Activated naive CD4-positive, alpha-beta T cell treated with anti-CD3 and anti-CD28 coated beads for 36 hours (primary cell): ENCODE measurements at places on chromosomes 11 and 22.
A peak's percentile ranks its signal among the peaks of the same experiment; 100 is the strongest.

DNA sequence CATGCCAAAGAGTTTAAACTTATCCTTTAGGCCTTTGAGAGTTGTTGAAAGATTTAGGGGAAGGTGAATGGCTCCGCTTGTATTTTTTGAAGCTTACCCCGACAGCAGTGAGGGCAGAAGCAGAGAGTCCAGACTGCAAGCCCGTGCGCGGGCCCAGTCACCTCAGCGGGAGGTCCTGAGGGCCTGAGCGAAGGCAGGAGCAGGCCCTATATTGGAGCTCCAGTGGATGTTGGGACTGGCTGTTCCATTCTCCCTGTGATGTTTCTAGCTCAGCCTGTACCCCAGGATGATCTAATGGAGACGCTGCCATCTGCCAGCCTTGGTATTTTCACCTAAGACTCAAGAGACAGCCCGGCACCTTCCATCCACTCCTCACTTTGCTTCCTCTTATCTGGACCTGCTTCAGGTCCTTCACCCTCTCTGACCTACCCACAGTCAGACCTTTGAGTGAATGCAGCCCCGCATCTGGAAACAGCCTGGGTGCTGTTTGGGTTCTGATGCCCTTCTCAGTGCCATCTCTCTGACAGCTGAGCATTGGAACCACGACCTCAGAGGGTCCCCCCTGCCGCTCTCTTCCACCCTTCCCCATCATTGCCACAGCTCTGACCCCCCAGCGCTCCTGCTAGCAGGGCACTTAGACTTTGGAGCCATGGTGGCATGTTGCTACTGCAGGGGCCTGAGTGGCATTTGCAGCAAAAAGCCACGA, 628.2 kb upstream of the CADM1 start:
- DNase-seq, result no peak

DNA sequence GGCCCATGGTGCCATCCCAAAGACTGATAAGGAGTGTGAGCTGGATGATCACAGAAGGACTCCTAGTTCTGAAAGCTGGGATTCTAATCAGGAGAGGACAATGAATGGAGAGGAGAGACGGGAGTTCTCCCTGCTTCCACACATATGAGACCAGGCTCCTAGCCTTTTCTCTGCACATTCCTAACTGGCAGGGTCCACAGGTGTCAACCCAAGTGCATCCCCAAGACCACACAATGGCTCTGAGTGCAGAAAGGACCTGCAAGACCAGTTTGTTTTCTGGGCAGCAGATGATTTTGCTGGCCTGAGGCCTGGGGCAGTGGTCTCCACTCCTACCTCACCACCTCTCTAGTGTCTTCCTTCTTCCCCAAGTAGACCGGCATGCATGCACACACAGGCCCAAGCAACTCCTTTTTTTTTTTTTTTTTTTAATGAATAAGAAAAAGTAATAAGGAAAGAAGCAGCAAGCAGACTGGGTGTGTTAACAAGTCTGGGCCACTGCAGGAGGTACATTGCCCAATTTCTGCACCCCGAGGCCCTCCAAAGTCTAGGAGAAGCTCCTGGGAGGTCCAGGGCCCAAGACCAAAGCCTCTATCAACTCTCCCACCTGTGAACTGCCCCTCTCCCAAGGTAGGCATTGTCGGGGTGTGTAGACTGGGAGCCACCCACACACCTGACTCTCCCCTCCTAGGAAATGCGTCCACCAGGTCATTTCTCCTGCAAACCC, 1.2 kb upstream of the TSKU start:
- no peak for DNase-seq

DNA sequence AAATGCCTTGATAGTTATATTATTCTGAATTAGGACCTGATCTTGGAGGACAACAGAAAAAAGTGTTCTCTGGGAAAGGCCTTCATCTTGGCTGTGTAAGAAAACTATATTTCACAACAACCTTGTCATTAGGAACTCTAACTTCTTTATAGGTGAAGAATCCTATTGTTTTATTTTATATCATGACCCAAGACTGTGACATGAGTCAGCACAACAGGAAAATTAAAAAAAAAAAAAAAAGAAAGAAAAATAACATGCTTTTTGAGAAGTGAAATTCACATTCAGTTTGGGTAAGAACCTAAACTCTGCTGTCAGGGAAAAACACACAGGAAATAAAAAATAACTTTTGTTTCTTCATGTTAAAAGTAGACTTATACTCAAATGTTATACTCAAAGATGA, 11.7 kb upstream of the FOLR2 start:
- DNase-seq, result no peak

DNA sequence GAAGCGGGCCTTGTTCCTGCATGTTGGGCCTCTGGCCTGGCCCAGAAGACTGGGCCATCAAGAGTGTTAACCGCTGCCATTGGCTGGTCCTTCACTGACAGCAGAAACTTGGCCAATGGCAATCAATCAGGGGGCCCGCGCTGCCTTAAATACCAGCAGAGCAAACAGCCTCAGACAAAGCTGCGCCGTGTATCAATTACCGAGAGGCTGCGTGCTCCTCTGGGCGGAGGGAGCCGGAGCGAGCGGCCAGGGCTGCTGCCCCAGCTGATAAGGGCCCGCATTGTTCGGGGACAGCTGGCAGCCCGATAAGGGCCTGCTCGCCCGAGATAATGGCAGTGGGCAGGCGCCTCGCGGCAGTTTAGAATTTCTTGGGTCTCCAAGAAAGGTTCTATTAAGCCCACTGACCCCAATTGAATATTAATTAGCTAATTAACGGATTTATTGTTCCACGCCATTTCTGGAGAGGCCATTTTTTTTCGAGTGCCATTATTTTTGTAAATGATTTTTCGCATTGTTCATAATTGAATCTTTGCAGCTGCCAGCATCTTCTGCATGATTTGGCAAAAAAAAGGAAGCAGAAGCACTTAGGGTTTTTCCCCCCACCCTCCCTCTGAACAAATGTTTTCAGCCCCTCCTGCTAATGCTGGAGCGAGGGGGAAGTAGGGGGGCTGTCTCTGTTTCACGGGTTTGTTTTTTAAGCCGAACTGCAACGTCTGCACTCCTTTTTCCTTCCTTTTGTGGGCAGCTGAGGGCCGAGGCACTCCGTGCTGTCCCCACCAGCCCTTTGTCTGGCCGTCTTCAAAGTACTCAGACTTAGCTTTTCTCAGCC, 37.6 kb upstream of the RIC3 start:
- no peak for DNase-seq

DNA sequence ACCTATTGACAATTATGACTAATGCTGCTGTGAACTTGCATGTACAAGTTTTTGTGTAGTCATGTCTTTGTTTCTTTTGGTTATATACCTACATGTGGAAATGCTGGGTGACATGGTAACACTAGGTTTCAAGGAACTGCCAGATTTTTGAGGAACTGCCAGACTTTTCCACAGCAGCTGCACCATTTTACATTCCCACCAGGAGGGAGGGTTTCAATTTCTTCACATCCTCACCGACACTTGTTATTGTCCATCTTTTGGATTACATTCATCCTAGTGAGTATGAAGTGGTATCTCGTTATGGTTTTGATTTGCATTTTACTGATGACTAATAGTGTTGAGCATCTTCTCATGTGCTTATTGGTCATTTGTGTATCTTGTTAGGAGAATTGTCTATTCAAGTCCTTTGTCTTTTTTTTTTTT, 13.3 kb downstream of the CLDN5 start:
- DNase-seq, result no peak

- peak; percentile 89 for DNase-seq
These were observed 596 bp upstream of the TNRC6B start for GRCh38 chr22:40176921-40177737.

- DNase-seq, result no peak
These were observed 509.0 kb downstream of the BUD13 start for GRCh38 chr11:116263770-116264169.

- DNase-seq, result no peak
These were observed 62.5 kb upstream of the OR4B1 start for GRCh38 chr11:48154151-48154550.

DNA sequence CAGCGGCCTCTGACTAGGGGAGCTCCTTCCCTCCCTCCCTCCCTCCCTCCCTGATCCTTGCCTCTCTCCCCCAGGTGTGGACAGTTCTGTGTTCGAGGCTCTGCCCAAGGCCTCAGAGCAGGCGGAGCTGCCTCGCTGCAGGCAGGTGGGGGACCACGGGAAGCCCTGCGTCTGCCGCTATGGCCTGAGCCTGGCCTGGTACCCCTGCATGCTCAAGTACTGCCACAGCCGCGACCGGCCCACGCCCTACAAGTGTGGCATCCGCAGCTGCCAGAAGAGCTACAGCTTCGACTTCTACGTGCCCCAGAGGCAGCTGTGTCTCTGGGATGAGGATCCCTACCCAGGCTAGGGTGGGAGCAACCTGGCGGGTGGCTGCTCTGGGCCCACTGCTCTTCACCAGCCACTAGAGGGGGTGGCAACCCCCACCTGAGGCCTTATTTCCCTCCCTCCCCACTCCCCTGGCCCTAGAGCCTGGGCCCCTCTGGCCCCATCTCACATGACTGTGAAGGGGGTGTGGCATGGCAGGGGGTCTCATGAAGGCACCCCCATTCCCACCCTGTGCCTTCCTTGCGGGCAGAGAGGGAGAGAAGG, 11.1 kb upstream of the POU2F3 start:
- no peak for DNase-seq

GRCh38 chr11:18492888-18493287, 33.9 kb downstream of the TSG101 start:
- DNase-seq, result no peak

DNA sequence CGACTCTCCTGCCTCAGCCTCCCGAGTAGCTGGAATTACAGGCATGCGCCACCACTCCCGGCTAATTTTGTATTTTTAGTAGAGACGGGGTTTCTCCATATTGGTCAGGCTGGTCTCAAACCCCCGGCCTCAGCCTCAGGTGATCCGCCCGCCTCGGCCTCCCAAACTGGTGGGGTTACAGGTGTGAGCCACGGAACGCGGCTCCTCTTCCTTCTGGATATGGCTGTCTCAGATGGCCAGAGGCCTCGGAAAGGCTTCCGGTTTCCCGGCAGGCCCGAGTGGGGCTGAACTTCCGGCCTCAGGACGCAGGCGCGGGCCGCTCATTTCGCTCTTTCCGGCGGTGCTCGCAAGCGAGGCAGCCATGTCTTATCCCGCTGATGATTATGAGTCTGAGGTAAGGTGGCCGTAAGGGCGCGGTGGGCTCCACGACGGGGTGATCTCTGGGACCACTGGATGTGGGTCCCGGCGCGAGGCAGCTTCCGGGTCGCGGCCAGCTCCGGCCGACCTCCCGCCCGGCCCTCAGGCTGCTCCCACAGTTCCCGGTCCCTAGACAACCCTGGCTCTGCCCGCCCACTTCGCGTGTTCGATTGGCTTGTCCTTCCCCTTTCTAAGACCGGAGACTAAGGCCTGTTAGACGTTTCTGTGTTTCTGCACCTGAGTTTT, at the start of gene EIF3L:
Gene EIF3L, plus strand, starts transcription at position 331 of the 663 bp plus-strand sequence. Its CDS starts 31 bp downstream, at position 362.
- peak; percentile 93 for DNase-seq

DNA sequence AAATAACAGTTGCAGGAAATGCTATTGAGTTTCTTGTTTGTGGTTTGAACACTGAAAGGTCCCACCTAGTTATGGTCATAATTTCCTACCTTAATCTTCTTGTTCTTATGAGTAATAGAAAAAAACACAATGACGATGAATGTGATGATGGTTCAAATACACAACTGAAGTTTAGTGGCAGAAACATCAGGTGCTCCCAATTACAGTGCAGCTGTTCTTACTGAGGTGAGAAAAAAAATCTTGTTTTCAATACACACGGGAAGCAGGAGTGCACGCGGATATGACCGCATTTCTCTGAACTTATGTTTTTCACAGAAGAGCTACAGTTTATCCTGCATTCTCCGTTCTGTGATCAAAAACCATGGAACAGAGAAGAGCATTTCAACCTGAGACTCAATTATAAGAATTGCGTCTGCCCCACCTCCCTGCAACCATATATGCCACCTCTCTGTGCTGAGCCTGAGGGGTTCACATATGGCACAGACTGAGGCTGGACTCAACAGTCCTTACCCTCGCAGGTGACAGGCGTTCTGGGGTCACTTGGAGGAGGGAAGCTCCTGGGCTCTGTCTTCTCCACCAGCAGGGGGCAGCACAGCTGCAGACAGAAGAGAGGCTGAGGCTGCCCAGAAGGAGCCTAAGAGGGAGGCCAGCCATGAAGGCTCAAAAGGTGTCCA, 99.7 kb upstream of the IGLL5 start:
- DNase-seq, result peak; percentile 74

DNA sequence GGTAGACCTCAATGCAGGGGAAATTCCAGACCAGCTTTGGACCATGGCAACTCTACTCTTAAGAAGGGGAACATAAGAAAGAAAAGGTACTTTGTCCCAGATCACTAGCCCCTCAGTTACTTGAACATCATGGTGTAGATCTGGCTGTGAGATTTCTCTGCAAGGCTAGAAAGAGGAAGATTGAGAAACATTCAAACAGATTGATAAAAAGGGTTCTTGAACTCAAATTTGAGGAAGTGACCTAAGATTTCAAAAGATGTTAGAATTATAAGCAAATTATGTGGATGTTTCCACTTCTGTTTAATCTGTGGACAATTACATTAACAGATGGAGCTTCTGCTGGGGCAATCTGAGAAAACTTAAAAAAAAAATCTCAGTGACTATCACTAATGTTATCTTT, 21.8 kb upstream of the UPB1 start:
- no peak for DNase-seq

DNA sequence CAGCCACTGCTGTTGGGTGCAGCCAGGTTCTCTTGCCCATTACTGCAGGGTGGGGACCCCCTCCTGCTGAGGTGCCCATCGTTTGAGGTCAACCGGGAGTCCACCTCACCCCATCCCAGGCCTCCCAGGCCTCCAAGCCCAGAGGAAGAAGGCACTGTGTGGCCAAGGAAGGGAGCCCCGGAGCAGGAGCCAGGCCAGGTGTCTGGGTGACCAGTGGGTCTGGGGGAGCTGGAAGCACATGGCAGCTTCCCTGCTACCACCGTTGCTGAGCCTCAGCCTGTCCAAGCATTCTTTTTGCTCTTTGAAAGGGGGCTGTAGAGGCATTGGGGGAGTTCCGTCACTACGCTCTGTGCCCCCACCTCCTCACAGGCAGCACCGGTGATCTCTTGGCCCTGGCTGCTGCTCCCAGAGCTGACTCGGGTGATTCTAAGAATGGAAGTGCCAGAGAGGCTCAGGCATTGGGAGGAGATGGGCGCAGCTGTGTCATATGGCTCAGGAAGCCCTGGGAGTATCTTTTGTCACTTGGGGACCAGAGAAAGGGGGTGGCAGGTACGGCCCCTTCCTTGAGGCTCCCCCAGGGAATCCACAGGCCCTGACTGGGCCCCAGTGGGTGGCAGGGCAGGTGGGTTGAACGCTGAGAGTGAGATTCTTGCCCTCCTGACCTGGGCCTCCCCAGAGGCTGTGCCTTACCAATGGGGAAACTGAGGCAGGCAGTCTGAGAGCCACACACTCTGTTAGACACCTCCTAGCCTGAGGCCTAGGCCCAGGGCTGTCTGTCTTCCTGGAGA, 1.9 kb downstream of the SEPTIN5 start:
- DNase-seq, result no peak

GRCh38 chr11:125448136-125448535, 47.9 kb downstream of the FEZ1 start:
- DNase-seq, result no peak

- DNase-seq, result peak; percentile 76
These were observed 73.2 kb upstream of the CLDN5 start for GRCh38 chr22:19597399-19597735.

GRCh38 chr11:17734986-17735817, 621 bp downstream of the KCNC1 start:
- peak; percentile 54 for DNase-seq

GRCh38 chr11:57905439-57905838, 118.2 kb upstream of the OR9Q1 start:
- DNase-seq, result no peak
